ENCODE measurements at places on chromosomes 2 and 18. TPM values are rescaled to one million over a fixed set of nuclear protein-coding genes. Genes with fewer than 3 reads are reported as not detected.

DNA sequence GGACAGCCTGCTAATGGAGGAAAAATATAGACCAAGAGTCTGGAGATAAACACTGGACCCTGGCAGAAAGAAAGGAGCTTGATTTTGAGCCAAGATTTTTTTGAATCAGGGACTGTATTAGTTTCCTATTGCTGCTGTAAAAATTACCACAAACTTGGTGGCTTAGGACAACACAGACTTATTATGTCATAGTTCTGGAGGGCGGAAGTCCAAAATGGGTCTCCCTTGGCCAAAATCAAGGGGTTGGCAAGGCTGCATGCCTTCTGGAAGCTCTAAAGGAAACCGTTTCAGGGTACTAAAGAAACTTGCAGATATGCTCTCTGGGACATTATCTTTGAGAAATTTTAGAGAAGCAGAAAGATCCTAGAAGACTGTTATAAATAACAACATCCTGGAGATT is 140.1 kb downstream of the BABAM2 start:
- no peak for DNase-seq

GRCh38 chr2:98379311-98380202 is 33.3 kb downstream of the CNGA3 start:
- no peak for DNase-seq

GRCh38 chr2:233185330-233185729 is 66.1 kb upstream of the ATG16L1 start:
- DNase-seq: no peak

KATNAL2 gene
- total RNA-seq: 11.7 TPM

DNA sequence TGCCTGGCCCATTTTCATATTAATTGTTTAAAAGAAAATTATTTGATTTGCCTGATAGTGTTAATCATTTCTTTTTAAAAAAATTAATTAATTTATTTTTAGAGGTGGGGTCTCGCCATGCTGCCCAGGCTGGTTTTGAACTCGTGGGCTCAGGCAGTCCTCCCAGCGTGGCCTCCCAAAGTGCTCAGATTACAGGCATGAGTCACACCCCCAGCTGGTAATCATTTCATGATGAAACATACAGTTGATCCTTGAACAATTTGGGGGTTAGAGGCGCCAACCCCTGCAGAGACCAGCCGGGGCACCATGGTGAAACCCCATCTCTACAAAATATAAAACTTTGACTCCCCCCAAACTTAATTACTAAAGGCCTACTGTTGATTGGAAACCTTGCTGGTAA is 7.9 kb downstream of the GPN1 start:
- DNase-seq: no peak

DNA sequence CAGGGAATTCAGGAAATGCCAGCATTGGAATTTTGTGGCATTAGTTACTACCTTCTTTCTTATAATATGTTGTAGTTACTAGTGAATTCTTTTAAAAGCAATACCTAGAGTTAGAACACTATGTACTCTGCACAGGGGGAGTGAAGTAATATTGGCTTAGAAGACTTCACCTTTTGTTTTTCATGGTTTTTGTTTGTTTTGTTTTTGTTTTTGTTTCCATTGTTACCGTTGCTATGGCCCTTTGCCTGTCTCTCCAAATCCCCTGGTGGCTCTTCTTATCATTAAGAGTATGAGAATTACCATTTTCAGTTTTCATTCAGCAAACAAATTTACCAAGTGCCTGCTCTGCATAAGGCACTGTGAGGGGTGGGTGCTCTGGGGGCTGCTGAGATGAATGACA is 160.1 kb downstream of the HAUS1 start:
- DNase-seq: no peak

VSNL1 gene
- total RNA-seq: 11.7 TPM

CREG2 gene
- total RNA-seq: not detected

- no peak for DNase-seq
These were observed 2.8 kb downstream of the TRPM8 start for GRCh38 chr2:233919938-233920337.

SH3BP4 gene
- 134 TPM for total RNA-seq

DNA sequence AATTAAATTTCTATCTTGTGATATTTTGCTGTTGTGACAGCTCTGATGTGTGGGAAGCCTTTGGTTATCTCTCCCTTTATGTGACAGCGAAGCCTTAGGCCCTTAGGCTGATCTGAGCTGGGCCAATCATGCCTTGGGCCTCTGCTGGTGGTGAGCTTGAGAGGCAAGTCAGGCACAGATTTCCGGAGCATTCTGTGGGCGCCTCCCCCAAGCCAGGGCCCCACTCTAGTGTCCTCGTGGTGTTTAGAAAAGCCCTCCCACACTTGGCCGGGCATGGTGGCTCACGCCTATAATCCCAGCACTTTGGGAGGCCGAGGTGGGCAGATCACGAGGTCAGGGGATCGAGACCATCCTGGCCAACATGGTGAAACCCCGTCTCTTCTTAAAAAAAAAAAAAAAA is 239.8 kb downstream of the SH3RF3 start:
- DNase-seq: no peak

DNA sequence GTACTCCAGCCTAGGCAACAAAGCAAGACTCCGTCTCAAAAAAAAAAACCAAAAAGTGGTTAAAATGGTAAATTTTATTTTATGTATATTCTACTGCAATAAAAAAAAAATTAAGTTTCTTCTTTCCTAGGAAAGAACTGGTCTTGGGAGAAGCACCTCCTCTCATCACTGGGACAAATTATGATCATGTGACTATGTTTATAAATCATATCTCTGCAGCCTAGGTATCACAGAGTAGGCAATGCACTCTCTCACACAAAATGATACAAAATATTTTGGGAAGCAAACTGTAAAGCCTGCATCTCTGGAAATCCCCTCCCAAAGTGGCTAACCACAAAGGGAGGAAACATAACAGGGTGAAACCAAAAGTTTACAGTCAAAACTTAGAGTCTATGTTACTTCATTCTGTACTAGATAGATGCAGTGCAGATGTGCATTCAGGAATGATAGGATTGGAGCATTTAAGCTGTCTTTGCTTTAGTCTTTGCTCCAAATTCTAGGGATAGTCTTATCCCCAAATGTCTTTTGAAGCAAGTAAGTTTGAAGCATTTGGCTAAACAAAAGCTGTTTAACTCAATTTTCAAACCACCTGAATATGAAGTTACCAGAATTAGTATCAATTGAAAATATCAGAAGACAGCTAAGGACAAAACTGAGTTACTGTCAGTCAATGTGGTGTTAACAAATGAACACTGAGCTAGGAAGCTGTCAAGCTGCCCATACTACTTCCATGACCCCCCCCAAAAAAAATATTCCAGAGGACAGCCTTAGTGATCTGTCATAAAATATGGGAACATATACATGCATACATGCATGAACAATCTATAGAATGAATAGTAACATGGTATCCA is 21.1 kb upstream of the MALT1 start:
- no peak for DNase-seq

SPATA3 gene
- not detected for total RNA-seq

GRCh38 chr2:160253440-160254188 is 53.5 kb upstream of the ITGB6 start:
- DNase-seq: peak; percentile 24

GRCh38 chr18:8139891-8140406 is 469.3 kb upstream of the RAB12 start:
- DNase-seq: no peak

- DNase-seq: no peak
These were observed 7.9 kb downstream of the GREB1 start for GRCh38 chr2:11541693-11542274.

- DNase-seq: no peak
These were observed 92.8 kb downstream of the RTN4 start for GRCh38 chr2:54957321-54957999.

DNA sequence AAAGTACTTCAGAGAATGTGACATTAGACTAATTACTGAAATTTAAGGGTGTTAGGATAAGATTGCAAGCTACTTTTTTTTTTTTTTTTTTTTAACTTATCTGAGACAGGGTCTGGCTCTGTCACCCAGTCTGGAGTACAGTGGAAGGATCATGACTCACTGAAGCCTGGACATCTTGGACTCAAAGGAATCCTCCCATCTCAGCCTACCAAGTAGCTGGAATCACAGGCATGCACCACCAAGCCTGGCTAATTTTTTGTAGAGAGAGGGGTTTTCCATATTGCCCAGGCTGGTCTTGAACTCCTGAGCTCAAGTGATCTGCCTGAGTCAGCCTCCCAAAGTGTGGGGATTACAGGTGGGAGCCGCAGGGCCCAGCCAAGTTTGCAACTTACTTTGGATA is 1246.0 kb upstream of the ZEB2 start:
- no peak for DNase-seq

- no peak for DNase-seq
These were observed 9.0 kb downstream of the SCN2A start for GRCh38 chr2:165248238-165248637.

- DNase-seq: peak; percentile 12
These were observed 727 bp downstream of the NCOA1 start for GRCh38 chr2:24491542-24492420.

GRCh38 chr2:150428641-150429040 is 58.8 kb downstream of the RND3 start:
- DNase-seq: no peak

STEAP3 gene
- 25.1 TPM for total RNA-seq

DNA sequence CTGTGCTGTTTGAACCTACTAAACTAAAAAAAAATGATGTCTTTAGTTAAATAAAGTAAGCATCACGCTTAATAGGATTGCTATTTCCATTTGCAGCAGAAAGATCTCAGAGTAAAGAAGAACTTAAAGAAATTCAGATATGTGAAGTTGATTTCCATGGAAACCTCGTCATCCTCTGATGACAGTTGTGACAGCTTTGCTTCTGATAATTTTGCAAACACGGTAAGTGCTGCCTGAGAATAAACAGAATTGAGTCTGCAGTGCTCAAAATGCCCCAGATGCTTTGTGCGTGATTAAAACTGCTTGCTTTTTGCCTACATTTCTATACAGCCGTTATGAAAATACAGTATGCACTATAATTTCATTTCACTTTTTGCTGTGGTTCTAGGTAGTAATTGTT is 3.9 kb downstream of the CDCA7 start:
- no peak for DNase-seq

CNDP1 gene
- not detected for total RNA-seq

DNA sequence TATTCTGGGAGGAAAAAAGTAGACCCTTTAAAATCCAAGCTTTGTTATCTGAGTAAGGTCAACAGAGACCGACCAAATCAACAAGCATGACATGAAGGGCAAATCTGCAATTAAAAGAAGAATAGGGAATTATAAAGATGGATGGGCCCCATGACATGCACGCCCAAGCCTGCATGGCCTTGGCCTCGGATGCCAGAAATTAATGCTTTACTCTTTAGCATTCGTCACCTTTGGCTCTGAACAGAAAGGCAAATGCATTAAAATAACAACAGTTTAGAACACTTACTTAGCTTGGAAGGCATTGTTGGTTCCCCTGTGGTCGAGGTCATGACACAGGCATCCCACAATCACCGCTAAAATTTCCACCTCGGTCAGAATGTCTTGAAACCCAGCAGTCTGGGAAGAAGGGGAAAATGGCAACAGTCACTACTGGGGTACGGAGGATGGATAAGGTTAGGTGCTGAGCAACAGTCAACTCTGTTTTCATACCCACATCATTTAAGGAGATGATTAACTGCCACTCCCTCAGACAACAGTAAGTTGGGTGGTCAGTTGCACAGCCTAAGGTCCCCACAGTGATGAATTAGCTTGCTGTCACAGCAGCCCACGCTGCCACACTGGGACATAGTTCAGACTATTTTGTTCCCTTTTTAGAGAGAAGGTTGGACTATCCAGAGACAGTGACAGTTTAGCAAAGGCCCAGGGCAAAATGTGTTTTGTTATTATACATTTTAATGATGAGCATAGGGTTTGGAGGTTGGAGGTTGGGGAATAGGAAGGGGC is 319.1 kb downstream of the AGPS start:
- DNase-seq: no peak

CXCR2 gene
- total RNA-seq: 3.0 TPM

DNA sequence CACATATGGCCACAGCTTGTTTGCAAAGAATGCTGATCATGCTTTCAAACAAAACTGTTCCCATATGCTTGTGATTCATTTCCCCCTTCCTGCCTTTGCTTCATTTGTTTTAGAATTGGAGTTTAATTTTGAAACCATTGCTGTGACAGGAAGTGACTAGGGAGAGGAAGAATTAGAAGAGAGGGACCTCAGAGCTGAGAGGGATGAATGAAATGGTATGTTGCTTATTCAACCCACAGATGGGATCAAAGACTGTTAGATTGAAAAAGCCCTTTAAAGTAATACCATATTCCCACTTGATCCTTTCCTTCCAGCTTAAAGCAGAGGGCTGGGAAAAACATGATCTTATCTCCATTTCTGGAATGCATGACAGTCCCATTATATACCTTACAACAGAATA is 106.2 kb upstream of the RNF152 start:
- no peak for DNase-seq

AFF3 gene
- 74.4 TPM for total RNA-seq

- DNase-seq: no peak
These were observed 33.9 kb upstream of the FOSL2 start for GRCh38 chr2:28358668-28359201.

GRCh38 chr18:57353940-57354461 is 1.6 kb downstream of the ST8SIA3 start:
- DNase-seq: no peak

DNA sequence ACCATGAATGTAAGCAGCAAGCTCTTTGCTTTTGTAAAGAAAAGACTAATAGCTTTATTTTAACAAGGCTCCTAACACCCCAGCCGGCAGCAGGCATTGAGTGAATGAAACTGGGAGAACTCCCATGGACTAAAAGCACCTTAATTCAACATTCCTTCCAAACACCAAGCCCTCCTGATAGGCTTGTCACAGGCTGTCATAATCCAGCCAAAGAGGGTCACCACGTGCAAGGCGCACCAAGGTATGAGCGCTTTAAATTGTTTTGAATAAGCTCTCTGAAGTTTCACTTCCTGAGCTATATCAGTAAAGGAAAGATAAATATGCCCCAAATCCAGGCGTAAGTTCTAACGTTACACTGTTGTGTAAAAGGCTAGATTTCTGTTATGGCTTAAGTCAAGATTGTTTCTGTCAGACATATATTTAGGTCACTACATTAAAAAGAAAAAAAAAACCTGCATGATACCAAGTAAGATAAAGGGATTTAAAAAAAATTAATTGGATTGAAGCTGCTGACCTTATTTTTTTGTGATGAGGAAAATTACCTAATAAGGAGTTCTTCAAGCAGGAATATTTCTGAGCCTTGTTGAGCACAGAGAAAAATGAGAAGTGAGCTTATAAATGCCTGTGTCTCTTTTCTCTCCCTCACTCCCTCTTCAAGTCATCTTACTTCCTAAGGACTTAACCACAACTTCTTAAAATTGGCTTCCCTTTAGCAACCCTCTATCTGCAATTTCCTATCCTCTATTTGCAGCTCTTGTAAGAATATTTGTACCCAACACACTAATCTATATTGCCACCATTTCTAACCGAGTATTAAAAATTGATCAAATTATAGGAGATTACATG is 136.1 kb upstream of the NRP2 start:
- no peak for DNase-seq

TXNL1 gene
- total RNA-seq: 56.3 TPM

DNA sequence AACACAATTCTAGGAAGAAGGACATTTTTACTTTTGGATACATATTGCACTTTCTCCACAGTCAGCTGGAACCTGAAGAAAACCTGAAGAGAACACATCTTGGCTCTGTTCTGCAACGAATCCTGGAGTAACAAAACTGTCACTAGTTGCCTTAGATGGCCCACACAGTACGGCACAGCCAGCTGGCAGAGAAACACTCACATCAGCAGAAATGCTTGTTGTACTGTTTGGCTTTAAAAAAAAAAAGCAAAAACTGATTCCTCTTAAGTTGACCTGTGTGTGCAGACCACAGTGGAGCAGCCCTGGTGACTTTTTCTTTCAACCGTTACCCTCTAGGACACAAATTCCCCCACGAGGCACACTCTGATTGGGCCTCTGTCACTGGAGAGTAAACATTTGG is 152.3 kb upstream of the TWIST2 start:
- DNase-seq: peak; percentile 43

ANTXR1 gene
- 25.8 TPM for total RNA-seq

RGPD3 gene
- total RNA-seq: 2.4 TPM

FSHR gene
- not detected for total RNA-seq

All from prostate gland (tissue), 2 donors.